ENCODE measurements at places on chromosomes 11 and 22.

- no peak for DNase-seq
Observed at GRCh38 chr11:98732947-98733346, 287.8 kb upstream of the CNTN5 start.

GRCh38 chr11:57277845-57278720 is 41.0 kb upstream of the APLNR start:
- peak; percentile 56 for DNase-seq

GRCh38 chr11:7890417-7891172 is 40.5 kb downstream of the OR10A6 start:
- no peak for DNase-seq

- no peak for DNase-seq
Observed at GRCh38 chr22:48591286-48592065, 1236.2 kb downstream of the BRD1 start.

DNA sequence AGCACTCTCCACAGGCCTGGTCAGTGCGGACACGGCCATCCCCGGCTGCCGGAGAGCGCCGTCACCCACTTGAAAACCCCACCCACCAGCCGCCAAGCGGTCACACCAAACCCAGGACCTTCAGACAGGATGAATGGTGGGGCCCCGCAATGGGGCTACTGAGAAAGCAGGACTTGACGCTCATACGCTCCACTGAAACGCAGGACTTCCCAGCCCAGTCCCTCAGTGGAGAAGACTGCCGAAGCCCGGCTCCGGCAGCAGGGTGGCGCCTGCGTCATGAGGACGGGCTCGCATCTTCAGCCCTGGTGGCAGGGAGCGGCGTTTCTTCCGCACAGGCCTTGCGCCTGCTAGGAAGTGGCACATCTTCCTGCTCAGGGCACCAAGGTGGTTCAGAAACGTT is 15.3 kb upstream of the PHLDA2 start:
- no peak for DNase-seq

DNA sequence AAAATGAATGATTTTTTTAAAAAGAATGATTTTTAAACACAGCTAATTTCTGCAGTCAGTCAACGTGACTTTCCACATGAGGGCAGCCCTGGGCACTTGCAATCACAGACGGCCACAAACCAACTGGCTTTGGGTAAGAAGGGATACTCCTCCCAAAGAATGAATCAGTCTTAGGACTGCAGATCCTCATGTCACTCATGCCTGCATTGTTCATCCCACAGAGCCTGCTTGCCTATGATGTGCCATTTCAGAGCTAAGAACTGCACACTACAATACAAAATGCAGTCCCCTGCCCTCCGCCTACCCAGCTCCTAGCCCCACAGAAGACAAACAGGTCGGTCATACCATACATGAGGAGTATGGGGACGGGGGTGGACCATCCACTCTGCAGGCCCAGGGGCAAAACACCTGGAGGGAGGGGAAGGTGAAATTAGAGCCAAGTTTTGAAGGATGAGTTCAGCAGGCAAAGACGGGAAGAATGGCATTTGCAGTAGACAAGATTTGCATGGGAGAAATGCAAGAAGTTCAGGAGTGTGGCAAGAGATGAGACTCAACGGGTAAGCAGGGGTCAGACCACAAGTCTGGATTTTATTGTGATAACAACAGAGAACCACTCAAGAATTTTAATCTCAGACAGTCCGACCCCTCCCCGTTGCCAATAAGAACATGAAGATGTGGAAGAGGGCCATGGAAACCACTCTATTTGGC is 24.7 kb downstream of the PACSIN2 start:
- no peak for DNase-seq

- DNase-seq = no peak
Observed at GRCh38 chr11:69198891-69199582, 43.3 kb downstream of the SMIM38 start.

GRCh38 chr11:45663486-45664375 is 1.7 kb downstream of the CHST1 start:
- DNase-seq = no peak

GRCh38 chr11:121152764-121153163 is 51.7 kb downstream of the TECTA start:
- DNase-seq = no peak

GRCh38 chr11:77361184-77361583 is 59.7 kb upstream of the GDPD4 start:
- DNase-seq = no peak

- no peak for DNase-seq
Observed at GRCh38 chr11:116257092-116257491, 515.7 kb downstream of the BUD13 start.

GRCh38 chr11:118401880-118402590 is 629 bp downstream of the ATP5MG start:
- no peak for DNase-seq

- DNase-seq = no peak
Observed at GRCh38 chr22:27439131-27439530, 362.4 kb downstream of the MN1 start.

DNA sequence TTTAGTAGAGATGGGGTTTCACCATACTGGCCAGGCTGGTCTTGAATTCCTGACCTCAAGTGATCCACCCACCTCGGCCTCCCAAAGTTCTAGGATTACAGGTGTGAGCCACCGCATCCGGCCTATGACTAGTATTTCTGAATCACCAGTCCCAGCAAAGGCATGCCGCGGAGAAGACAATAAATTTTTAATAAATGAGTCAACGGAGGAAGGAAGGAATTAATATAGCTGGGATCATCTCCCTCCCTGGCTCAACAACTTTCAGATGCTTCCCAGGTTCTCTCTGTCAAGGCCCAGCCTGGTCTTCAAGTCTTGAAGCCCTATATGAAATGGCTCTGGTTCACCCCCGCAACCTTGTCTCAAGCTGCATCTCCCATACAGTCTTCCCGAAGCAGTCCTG is 45.7 kb downstream of the CYTH4 start:
- DNase-seq = no peak

DNA sequence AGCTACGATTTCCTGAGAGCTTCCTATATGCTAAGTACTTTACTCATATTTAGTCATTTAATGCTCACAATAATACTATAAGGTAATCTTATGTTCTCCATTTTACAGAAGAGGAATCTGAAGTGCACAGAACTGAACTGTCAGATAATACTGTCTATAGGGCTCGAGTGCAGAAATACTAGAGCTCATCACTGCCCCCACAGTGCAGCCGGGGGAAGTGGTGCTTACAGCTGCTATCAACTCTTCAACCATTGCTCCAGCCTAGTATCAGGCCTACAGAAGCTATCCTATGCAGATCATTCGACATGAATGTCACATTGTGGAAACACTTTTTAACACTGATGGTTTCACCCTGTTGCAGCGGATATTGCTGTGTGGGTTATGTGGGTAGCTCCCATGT is 929.9 kb downstream of the NTM start:
- DNase-seq = no peak

- no peak for DNase-seq
Observed at GRCh38 chr22:22935056-22935545, 47.5 kb downstream of the IGLL5 start.
